ENCODE measurements at places on chromosomes 3 and 15.

- DNase-seq: no peak
These were observed 8.2 kb downstream of the OSBPL11 start for GRCh38 chr3:125587039-125587648.

GRCh38 chr3:158347966-158348365 lies 223.0 kb upstream of the MLF1 start:
- no peak for DNase-seq

DNA sequence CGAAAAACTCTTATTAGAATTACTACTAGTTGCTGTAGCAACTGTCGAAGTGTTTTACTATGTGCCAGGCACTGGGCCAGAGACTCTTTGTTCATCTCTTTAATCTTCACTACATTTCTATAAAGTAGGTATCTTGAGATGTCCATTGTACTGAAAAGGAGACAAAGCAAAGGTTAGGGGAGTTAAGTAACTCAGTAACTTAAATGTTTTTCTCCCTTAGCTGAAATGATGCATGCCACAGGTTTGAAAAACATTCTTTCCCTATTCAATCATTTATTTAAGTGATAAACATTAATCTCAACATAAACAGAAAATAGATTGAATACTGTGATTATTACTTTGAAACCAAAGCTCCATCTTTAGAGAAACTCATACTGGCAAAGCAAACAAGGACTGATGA lies 776.2 kb downstream of the FHIT start:
- DNase-seq: no peak

- DNase-seq: no peak
These were observed 182.0 kb downstream of the LRTM1 start for GRCh38 chr3:54745843-54746242.

- peak; percentile 25 for DNase-seq
These were observed 90.3 kb downstream of the PLXNA1 start for GRCh38 chr3:127072971-127073783.

DNA sequence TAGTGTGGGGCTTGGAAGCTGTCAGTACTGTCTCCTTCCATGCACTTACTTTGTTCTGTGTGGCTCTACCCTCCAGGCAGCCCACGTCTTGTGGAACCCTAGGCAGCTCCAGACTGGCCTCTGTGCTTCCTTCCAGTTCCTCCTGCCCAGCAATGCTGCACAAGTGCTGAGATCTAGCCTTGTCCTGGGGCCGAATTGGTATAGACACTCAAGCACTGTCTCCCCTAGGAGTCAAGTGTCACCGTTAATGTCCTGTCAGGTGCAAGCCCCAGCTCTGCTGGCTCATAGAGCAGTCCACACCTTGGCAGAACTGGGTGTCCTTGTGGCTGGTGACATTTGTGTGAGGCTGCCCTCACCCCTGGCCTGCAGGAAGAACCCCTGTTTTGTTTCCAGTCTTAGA lies 130.1 kb downstream of the EEFSEC start:
- no peak for DNase-seq

GRCh38 chr3:189202583-189202982 lies 30.8 kb downstream of the TPRG1 start:
- no peak for DNase-seq

GRCh38 chr3:46489875-46490274 lies 7.9 kb upstream of the RTP3 start:
- DNase-seq: no peak

GRCh38 chr3:8365541-8365940 lies 136.1 kb upstream of the LMCD1 start:
- no peak for DNase-seq

GRCh38 chr3:181311186-181311585 lies 321.6 kb upstream of the DNAJC19 start:
- no peak for DNase-seq

GRCh38 chr3:2001306-2002108 lies 97.2 kb upstream of the CNTN4 start:
- DNase-seq: no peak

DNA sequence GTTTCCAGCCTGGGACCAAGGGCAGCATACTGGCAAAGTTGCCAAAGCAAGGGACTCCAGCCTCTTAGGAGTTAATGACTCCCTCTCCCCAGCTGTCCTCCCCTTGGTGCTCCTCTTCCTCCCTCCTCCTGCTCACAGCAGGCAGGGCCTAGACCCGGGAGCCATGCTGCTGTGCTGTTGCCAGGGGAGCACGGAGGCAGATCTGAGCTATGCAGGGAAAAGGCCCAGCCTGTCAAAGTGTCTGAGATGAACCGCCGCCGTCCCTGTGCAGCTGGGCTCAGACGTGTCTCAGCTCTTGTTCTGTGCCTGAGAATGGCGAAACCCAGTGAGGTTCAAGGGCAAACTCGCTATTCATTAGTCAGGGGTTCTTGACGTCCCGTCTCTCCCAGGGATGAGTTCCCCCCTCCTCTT lies 60.8 kb upstream of the POLG start:
- DNase-seq: no peak

DNA sequence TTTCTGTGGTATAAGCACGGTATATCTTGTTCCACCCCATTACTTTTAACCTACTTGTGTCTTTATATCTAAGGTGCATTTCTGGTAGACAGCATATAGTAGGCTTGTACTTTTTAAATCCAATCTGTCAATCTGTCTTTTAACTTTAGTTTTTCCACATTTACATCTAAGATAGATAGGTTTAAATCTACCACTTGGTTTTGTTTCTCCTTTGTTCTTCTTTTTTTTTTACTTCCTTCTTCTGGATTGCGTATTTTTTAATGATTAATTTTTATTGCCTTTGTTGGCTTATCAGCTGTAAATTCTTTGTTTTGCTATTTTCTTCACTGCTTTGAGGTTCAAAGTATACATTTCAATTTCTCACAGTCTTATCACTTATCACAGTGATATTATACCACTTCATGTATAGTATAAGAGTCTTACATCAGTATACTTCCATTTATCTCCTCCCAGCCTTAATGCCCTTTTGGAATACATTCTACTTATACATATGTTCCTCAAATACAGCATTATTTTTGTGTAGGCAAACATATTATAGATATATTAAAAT lies 31.0 kb downstream of the IQCB1 start:
- DNase-seq: no peak

DNA sequence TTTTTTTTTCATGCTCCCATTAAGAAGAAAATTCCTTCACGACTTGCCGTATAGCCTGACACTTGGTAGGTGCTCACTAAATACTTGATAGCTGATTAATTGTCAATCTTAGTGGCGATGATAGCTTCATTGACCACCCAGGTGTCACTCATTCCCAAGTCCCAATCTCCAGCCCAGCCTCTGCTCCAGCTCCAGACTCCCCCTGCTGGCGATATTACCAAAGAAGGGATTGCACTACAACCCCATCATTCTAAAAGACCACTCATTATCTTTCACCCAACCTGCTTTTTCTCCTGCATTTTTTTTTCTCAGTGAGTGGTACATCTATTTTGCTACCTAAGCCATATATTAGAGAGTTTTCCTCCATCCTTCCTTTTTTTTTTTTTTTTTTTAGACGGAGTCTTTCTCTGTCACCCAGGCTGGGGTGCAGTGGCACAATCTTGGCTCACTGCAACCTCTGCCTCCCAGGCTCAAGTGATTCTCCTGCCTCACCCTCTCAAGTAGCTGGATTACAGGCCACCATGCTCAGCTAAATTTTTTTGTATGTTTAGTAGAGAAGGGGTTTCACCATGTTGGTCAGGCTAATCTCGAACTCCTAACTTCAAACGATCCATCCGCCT lies 19.5 kb upstream of the COMMD2 start:
- DNase-seq: peak; percentile 43

DNA sequence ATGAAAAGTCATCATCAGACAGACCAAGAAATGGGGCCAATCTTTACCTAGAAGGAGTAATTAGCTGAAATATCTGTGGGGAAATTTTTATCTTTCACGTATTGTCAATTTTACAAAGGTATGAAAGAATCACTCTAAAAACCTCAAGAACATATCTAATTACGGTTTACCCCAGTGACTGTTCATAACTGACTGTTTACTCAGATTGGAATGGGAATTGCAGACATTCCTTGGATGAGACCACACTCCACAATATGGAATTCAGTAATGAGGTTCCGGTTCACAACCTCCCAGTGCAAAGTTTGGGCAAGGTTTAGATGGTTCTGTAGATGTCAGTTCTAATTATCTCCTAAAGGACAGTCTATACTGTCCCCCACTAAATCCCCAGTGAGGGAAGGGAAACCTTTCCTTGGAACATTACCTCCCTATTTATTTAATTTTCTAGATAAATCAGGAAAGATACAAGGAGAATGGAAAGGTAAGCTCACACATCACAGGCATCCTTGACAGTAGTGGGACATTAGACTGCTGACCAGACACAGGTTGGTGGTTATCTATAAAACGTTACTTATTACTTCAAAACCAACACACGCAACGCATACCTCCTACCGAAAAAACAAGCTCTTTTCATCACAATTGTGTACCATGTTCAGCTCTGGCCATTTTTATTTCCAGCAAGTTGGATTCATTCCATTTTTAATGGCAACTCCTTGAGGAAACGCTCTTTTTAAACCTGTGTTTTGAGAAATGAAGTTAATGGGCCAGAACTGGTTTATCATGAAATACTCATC lies 129.9 kb downstream of the RORA start:
- DNase-seq: no peak

All from left hindlimb (tissue), 1 donor.